Skeletal muscle tissue (tissue), 5 donors: ENCODE measurements at places on chromosomes 3 and 15. TPM values are rescaled to one million over a fixed set of nuclear protein-coding genes. Genes with fewer than 3 reads are reported as not detected.

The ADGRG7 gene
- total RNA-seq = not detected

The SPINK8 gene
- total RNA-seq = not detected

The FEZF2 gene
- not detected for total RNA-seq

The MORC1 gene
- total RNA-seq = not detected

The RMDN3 gene
- 14.6 TPM for total RNA-seq

The RBPMS2 gene
- total RNA-seq = under 0.01 TPM

The ADAMTS7 gene
- 7.3 TPM for total RNA-seq
